SK-N-MC (cell line): ENCODE measurements at places on chromosomes 11 and 22.

- no peak for DNase-seq
These were observed 1.6 kb downstream of the TSSC4 start for GRCh38 chr11:2402106-2402505.

- no peak for DNase-seq
These were observed 370.7 kb upstream of the CCDC90B start for GRCh38 chr11:83656796-83657330.

DNA sequence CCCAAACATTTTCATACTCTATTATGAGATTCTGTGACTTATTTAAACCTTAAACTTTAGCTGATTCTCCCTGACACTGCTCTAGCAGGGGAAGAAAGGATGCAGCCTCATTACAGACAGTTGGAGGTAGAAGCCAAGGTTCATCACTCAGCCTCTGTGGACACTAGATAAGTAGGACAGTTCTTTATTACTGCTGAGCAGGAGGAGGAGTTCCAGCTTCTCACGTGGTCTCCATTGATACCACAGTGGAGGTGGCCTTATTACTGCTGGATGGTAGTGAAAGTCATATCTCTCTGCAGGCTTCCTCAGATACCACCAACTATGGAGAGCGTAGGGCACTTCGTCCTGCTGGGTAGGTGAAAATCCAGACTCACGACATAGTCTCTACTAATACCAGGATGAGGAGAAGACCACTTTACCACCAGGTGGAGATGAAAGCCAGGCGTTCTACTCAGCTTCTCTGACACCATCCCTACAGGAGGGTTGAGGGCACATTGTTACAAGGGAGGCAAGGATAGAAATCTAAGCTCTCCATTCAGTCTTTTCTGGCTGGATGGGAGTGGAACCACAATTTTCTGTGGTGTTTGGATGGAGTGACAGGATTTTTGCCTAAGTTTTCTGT lies 13.1 kb upstream of the ANGPTL5 start:
- no peak for DNase-seq

GRCh38 chr11:63534895-63535461 lies 1.6 kb upstream of the PLAAT4 start:
- no peak for DNase-seq

GRCh38 chr22:24486501-24486921 lies 8.6 kb upstream of the UPB1 start:
- DNase-seq: no peak

GRCh38 chr11:94048032-94048709 lies 27.0 kb downstream of the HEPHL1 start:
- no peak for DNase-seq

DNA sequence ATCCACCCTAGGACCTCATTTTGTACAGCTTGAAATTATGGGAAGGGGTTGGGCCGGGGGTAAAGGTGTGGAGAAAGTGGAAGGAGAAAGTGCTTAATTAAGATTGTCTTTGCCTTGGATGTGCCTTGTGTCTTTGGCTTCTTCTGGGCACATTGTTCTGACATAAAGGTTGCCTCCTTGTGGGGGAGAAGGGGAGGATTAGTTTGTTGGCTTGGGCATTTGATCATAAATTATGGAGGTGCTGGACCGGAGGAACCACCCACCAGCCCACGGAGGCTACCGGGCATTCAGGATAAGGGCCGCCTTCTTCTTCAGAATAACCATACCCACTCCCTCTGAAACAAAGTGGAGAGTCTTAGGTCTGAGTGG lies 1.3 kb downstream of the PAFAH1B2 start:
- no peak for DNase-seq

- no peak for DNase-seq
These were observed 25.2 kb downstream of the PDE3B start for GRCh38 chr11:14668731-14669301.

GRCh38 chr22:39947220-39948216 lies 12.7 kb upstream of the TMA7B start:
- no peak for DNase-seq

DNA sequence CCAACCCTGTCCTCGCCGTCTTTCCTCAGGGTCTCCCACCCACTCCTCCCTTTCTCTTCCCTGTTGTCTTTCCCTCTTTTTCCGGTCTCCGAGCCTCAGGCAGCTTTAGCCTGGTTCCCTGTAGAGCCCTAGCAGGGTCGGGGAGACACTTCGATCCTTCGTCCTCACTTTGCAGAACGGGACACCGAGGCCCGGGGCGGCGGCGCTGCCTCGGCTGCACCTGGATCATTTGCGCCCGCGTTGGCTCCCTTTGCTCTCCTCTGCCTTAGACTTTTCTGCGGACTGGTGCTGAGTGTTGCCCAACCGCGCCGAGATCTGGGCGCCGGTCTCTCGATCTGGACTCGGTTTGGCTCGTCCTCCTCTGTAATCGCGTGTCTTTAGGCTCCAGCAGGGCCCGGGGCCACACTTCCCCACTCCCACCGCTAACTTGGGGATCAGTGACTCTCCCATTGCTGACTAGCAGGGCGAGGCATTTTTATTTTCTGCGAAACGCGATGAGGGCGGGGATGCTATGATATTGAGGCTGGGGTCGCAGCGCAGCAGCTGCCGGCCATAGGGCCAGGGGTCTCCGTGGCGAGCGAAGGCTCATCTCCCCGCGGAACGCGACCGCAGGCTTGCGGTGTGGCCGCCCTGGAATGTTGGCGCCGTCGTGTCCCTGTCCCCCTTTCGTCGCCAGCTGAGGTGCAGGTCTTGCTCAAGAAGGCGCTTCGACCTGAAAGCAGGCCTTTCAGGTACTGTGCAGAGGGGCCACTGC lies 1.6 kb upstream of the E2F8 start:
- no peak for DNase-seq

DNA sequence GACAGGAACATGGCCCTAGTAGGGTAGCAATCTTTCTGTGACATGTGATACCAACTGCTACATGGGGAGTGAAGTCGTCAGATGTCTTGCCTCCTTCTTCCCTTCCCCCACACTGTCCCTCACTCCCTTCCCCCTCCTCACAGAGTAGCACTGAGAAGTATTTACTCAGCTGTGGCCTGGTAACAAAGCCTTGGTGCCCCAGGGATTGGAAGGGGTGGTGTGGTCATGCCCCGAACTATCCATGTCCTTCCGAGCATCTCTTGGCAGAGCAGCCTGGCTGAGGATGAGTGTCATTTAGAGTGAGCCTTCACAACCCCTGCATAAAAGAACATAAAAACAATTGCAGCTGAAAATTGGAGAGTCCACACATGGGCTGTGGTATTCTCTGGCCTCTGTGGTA lies 46.1 kb downstream of the ARFGAP2 start:
- DNase-seq: no peak

GRCh38 chr22:26484360-26484706 lies 656 bp downstream of the SRRD start:
- no peak for DNase-seq

DNA sequence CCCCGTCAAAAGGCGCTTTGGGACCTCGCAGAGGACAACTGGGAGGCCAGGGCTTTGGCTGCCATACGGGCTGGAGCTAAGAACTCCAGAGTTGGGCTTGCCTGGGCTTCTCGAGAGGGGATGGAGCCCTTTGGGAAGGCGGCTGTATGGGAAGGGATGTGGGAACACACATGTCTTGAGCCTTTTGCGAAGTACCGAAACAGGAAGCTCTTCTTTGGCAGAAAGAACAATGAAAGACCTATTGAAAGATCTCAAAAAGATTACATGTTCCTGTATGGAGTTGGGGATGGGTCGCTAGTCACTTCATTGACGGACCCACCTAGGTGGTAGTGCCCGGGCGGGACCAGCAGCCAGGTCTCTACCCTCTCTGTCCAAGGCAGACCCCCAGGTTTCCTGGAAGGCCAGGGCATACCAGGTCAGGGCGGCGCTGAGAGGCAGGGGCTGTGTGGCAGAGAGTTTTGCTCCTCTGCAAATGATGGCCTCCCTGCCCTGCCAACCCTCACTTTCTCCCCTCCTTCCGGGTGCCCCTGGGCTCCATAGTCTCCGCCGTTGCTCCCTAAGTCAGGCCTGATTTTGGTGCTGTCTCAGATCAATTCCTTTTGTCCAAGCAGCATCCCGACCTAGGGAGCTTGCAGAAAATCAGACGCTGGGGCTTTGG lies 1.0 kb downstream of the ST14 start:
- DNase-seq: no peak

GRCh38 chr11:11022125-11022730 lies 164.4 kb upstream of the ZBED5 start:
- no peak for DNase-seq

GRCh38 chr11:76787911-76788596 lies 4.9 kb downstream of the TSKU start:
- no peak for DNase-seq

GRCh38 chr11:43574949-43575912 lies 105.3 kb upstream of the HSD17B12 start:
- no peak for DNase-seq

DNA sequence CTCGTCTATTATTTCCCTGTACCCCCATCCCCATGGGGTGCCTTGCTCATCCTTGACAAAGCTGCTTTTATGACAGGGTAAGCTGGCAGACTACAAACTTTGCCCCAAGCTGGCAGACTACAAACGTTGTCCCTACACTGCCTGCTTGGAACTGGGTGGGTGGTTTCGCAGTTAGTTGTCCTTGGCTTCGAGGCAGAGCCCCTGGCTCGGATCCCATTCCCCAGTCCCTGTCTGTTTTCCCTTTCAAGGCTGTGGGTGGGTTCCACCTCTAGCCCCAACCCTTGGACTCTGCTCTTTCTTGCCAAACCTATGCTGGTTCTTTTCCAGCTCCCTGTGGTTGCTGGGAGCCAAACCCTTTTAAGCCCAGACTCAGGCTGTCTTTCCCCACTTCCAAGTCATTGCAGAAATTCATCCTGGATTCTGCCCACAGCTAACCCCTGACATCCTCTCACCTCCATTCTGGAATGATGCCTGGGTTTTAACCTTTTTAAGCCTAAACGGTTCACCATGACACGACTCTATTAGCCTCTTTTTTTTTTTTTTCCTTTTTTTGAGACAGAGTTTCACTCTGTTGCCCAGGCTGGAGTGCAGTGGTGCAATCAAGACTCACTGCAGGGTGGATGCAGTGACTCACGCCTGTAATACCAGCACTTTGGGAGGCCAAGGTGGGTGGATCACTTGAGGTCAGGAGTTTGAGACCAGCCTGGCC lies 9.2 kb upstream of the RBM14 start:
- no peak for DNase-seq

DNA sequence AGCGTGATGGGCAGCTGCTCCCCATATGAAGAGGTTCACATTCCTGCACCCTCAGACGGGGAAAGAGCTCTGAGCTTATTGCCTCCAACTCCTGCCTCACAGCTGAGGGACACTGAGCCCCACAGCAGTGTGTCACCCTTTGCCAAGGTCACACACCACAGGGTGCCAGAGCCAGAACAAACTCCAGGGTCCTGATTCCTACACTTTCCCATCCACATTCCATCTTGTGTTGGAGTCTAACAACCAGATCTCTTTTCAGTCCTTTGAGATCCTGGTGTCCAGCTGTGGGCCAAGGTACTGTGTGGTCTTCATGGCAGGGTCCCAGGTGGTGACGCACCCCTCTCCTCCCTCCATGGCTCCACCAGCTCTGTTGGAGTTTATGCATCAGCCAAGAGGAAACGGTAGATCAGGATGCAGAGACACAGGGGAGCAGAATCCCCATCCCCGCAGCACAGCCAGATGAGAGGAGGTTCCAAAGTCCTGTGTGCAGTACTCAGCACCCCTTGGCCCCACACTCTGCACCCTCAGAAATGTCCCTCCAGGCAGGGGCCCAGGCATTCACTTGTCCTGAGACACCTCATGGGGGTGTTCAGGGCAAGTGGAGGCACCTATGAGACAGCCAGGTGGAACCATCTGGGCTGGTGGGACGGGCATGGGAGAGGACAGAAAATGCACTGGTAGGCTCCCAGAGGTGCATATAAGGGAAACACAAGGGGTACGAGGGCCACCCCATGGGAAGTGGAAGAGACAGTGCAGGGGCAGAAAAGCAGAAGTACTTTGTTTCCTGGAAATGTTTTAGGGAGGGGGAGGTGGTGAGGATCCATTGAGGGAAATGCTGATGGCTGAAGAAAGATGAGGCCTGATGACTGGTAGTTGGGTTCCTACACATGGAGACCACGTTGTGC lies 32.6 kb upstream of the GNAZ start:
- no peak for DNase-seq

- DNase-seq: no peak
These were observed 209.7 kb downstream of the C11orf91 start for GRCh38 chr11:33490842-33491370.

DNA sequence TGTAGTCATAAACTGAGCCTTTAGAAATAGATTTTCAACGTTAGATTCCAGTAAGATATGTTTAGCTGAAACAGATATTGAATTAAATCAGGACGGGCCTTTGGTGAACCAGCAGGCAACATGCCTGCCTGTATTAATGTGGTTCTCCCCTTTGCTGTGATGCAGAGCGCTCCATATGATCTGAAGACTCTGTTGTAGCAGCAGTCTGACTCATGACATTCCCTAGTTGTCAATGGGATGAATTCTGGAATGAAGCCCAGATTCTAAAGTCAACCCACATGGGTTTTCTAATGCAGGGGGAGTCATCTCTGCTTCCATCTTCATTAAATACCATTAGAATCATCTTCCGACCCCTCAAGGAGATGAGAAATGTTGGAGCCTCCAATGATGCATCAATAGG lies 864.5 kb downstream of the NTM start:
- DNase-seq: no peak

- no peak for DNase-seq
These were observed 465.3 kb upstream of the TENM4 start for GRCh38 chr11:79906164-79906563.

- DNase-seq: no peak
These were observed 31.9 kb downstream of the ATG13 start for GRCh38 chr11:46649180-46649738.

DNA sequence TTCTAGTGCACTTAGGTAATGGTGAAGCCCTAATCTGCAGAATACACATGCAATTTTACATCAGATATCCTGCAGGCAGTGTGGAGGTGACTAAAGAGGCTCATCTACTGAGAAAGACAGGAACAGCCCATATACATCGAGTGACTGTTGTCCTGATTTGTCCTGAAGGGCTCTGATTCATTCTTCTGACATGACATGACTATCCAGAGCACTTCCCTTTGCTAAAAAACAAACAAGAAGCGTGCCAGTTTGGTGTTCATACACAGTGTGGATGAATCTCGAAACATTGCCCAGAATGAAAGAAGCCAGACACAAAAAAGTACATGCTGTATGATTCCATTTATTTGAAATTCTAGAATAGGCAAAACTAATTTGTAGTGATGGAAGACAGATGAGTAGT lies 48.0 kb upstream of the AMPD3 start:
- no peak for DNase-seq

- DNase-seq: no peak
These were observed 95.1 kb downstream of the PARVA start for GRCh38 chr11:12472401-12473005.

DNA sequence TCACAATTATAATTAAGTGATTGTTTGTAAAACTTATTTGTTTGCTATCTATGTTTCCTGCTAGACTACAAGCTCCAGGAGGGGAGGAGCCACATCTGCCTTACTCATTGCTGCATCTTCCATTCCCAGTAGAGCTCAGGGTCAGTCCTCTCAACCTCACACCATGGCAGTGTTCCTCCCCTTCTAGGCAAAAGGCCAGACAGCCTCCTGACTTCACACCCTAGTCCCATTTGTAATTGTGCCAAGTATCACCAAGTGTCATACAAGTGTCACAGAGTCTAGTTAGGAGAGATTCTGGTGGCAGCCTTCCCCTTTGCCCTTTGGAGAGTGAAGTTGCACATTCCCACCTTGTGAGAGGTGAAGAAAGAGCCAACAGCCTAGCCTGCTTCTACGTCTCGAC lies 490.4 kb downstream of the INSC start:
- DNase-seq: no peak

- DNase-seq: no peak
These were observed 14.6 kb upstream of the KRTAP5-6 start for GRCh38 chr11:1682225-1682905.
